ENCODE measurements at places on chromosomes 11 and 22.

- no peak overlapping the region for H3K27ac ChIP-seq
- H3K4me1 ChIP-seq, result no peaks in the 10 kb centered on the region
- no peak for DNase-seq
- no peaks in the 10 kb centered on the region for H3K27me3 ChIP-seq
Measured at GRCh38 chr11:103370076-103370475, 260.9 kb downstream of the DYNC2H1 start.

DNA sequence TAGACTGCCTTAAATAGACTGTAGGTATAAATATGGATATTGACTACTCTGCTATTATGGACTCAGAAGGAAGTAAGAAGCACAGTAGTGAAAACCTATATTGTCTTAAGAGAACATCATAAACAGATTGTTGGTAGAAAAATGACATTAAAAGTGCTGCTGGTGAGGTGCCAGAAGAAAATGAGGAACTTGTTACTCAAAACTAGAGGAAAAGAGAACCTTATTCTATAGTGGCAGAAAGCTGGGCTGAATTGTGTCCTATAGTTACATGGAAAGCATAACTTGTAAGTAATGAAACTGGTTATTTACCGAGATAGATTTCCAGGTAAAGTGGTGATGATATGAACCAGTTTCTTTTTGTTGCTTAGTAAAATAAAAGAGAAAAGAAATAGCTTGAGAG, 109.7 kb upstream of the CTSC start:
- H3K27ac ChIP-seq, result no peak overlapping the region
- no peaks in the 10 kb centered on the region for H3K4me1 ChIP-seq
- no peak for DNase-seq
- H3K36me3 ChIP-seq, result no peaks in the 10 kb centered on the region
- H3K27me3 ChIP-seq, result no peaks in the 10 kb centered on the region

DNA sequence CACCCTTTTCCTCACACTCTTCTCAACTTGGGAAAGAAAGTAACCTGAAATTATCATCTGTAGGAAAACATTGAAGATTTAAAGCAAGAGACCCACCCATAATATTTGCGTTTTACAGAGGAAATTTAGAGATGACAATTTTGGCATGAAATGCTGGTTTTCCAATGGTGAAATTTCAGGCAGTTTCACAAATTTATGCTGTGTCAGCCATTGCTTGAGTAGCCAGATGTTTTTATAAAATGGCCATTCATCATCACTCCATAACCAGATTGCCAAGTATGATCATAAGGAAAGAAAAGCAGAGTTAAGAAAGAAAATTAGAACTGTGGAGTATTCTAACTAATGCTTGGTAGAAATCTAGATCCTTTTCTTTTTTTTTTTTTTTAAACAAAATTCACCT, 732.9 kb downstream of the NELL1 start:
- DNase-seq, result no peak
- H3K27ac ChIP-seq, result no peak overlapping the region
- no peaks in the 10 kb centered on the region for H3K36me3 ChIP-seq
- H3K4me1 ChIP-seq, result no peaks in the 10 kb centered on the region
- H3K4me3 ChIP-seq, result no peak overlapping the region

- no peak overlapping the region for H3K27ac ChIP-seq
- no peaks in the 10 kb centered on the region for H3K4me1 ChIP-seq
- no peaks in the 10 kb centered on the region for H3K36me3 ChIP-seq
- H3K27me3 ChIP-seq, result peaks cover 10% of the 10 kb centered on the region
- no peak for DNase-seq
Measured at GRCh38 chr11:60332846-60333245, 5.8 kb downstream of the MS4A6E start.

GRCh38 chr22:19714312-19715187, at the start of gene SEPTIN5:
SEPTIN5 (plus strand) TSS chr22:19714503; CDS start chr22:19714589, 86 bp downstream.
- DNase-seq, result no peak
- peaks cover 18% of the 10 kb centered on the region for H3K27me3 ChIP-seq

Data from activated naive CD4-positive, alpha-beta T cell treated with anti-CD3 and anti-CD28 coated beads for 36 hours (primary cell).